Naive thymus-derived CD4-positive, alpha-beta T cell (primary cell): ENCODE measurements at places on chromosomes 7 and 10. TPM values are rescaled to one million over a fixed set of nuclear protein-coding genes. Genes with fewer than 3 reads are reported as not detected.
A peak's percentile ranks its signal among the peaks of the same experiment; 100 is the strongest.

SPDYE11 gene
- total RNA-seq = not detected

GFRA1 gene
- not detected for total RNA-seq

LRRC18 gene
- not detected in 2 replicates for total RNA-seq

ALOX5 gene
- total RNA-seq = 14.8 TPM

PRSS37 gene
- total RNA-seq = not detected

GRCh38 chr10:114518401-114519305 lies 114.4 kb upstream of the AFAP1L2 start:
- peaks cover 26% of the 10 kb centered on the region for H3K4me1 ChIP-seq
- peak overlapping the region; percentile 94 for H3K27ac ChIP-seq
- peak overlapping the region; percentile 26 for H3K4me3 ChIP-seq
- DNase-seq = no peak

DNA sequence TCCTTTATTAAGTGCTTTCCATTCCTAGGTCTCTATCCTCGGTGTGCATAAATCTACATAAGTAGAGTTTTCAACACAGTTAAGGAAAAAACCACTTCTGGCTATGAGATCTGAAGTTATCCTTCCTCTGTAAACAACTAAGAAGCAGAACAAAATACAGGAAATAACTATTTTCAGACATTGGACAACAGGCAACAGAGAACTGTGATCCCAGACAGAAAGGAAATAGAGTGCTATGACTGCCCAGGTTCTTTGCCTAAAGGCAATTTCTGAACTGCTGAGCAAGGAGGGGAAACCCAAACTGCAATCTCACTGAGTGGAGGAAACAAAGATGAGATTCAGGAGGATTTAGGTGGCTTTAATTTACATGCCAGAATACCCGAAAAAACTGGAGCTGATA lies 285.4 kb downstream of the SNX13 start:
- no peaks in the 10 kb centered on the region for H3K4me1 ChIP-seq
- H3K27me3 ChIP-seq = no peaks in the 10 kb centered on the region
- no peak overlapping the region for H3K4me3 ChIP-seq
- no peak for DNase-seq
- no peak overlapping the region for H3K27ac ChIP-seq

GRCh38 chr7:81740403-81740802 lies 29.4 kb downstream of the HGF start:
- no peaks in the 10 kb centered on the region for H3K27me3 ChIP-seq
- no peak overlapping the region for H3K27ac ChIP-seq
- H3K4me1 ChIP-seq = no peaks in the 10 kb centered on the region
- no peak overlapping the region for H3K4me3 ChIP-seq

DNA sequence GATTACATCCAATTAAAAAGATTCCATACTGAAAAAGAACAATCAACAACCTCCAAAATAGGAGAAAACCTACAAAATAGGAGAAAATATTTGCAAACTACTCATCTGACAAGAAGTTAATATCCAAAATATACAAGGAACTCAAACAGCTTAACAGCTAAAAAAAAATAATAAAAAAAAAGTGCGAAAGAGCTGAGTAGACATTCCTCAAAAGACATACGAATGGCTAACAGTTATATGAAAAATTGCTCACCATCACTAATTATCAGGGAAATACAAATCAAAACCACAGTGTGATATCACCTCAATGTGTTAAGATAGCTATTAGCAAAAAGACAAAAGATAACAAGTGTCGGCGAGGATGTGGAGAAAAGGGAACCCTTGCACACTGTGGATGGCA lies 450.3 kb downstream of the PHTF2 start:
- H3K4me1 ChIP-seq = no peaks in the 10 kb centered on the region
- DNase-seq = no peak
- no peak overlapping the region for H3K27ac ChIP-seq
- H3K36me3 ChIP-seq = no peaks in the 10 kb centered on the region
- no peaks in the 10 kb centered on the region for H3K27me3 ChIP-seq
- no peak overlapping the region for H3K4me3 ChIP-seq

- H3K36me3 ChIP-seq = no peaks in the 10 kb centered on the region
- H3K27ac ChIP-seq = no peak overlapping the region
- peaks cover 9% of the 10 kb centered on the region for H3K4me1 ChIP-seq
- H3K27me3 ChIP-seq = no peaks in the 10 kb centered on the region
- no peak for DNase-seq
Observed at GRCh38 chr10:123997486-123998196, 95.8 kb downstream of the CHST15 start.

DNA sequence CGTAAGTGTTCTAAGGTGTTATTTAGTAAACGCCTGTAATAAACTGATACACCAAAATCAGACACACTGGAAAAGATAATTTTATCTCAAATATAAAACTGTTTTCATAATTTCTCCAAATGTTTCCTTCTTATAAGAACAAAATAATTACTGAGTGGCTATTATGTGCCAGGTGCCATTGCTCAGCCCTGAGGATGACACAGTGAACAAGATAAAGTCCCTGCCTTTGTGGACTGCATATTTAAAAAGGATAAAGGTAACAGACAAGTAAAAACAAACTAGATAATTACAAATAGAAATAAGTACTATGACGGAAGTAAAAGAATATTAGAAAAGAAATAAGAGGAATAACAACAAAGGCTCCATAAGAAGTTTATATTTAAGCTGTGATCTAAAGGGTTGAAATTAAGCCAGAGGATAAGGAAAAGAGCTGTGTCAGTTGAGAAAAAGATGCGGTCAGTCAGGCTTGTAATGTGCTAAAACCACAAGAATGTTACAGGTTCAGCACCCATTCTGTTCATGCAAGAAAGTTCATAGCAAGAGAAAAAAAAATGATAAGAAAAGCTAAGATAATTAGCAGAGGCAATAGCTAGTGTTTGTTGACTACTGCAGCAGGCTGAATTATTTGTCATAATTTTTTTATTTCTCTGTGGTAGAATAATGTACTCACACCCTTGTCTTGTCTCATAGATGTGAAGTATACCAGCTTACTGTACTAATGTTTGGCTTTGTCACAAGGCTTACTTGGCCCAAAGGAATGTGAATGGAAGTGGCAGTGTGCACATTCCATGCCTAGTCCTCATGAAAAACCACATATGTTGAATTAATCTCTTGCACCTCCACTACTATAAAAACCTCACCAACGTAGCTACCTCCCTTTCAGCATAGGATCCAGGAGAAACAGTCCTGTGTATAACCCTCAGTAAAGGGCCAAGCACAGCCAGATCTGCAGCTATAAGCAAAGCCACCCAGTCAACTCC lies 75.1 kb downstream of the CRPPA start:
- H3K4me1 ChIP-seq = no peaks in the 10 kb centered on the region
- no peak overlapping the region for H3K4me3 ChIP-seq
- no peaks in the 10 kb centered on the region for H3K36me3 ChIP-seq
- no peak overlapping the region for H3K27ac ChIP-seq
- no peaks in the 10 kb centered on the region for H3K27me3 ChIP-seq
- DNase-seq = no peak

DNA sequence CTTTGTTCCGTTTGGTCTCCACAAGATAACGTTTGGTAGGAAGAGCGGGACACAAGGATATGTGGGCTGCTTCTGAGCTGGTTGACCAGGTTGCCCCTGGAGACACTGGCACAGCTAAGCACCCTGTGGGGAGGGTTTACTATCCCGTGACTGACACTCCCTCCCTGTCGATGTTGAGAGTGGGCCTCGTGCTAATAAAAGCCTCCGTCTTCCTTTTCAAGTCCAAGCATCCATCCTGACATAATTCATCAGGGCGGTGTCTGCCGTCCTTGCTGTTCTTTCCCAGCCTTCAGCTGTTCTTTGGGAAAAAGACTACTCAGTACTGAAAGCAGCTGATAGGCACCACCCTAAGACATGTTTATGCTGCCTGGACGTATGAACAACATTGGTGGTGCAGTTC lies 49.6 kb downstream of the SHH start:
- H3K4me3 ChIP-seq = no peak overlapping the region
- H3K4me1 ChIP-seq = peaks cover 31% of the 10 kb centered on the region
- no peak for DNase-seq
- H3K27me3 ChIP-seq = no peaks in the 10 kb centered on the region
- H3K36me3 ChIP-seq = peaks cover 14% of the 10 kb centered on the region
